ENCODE measurements at places on chromosomes 6 and 20.

DNA sequence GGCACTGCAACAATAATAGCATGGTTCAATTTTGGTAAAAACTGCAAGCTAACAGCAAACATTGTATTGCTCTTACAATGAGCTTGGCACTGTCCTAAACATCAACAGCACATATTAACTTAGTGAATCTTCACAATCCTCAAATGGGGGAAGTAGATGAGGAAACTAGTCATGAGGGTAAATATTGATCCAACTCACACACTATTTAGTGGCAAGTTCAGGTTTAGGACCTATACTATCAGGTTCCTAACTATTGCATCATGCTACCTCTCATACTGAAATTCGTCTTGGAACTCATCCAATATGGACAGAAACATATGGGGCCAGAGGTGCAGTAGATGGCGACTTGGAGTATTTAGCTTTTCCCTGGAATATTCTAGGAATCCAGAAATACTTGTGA, 34.2 kb downstream of the FKBP1C start:
- DNase-seq, result no peak

DNA sequence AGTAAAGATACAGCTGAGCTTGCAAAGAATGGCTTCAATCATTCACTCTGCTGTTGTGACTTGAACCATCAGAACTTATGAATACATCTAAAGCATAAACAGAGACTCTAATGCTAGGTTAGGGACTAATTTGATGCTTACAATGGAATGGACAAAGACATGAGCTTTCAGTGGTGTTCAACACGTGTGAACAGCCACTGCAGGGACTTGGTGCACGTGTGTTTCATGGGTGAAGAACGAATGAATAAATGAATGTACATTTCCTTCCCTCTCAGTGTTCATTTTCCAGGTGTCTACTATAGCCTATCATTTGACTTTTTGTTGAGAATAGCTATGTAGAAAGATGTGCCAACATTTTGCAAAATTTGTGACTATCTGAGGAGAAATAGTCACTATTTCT, 98.3 kb downstream of the VIP start:
- no peak for DNase-seq

GRCh38 chr6:38688579-38689087, 14.3 kb downstream of the GLO1 start:
- no peak for DNase-seq

DNA sequence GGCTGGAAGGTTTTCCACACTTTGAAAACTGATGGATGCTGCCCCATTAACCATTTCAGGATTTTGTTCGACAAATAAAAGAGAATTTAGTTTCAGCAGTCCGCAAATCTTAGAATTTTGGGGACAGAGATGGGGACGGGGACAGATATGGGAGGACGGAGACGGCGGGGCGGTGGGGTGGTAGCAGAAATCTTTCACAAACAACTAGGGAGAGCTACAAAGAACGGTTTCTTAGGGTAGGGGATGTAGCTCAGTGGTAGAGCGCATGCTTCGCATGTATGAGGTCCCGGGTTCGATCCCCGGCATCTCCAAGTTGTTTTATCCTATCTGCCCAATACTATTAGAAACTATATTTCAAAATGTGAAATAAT, 15.1 kb downstream of the HMGN4 start:
- peak; percentile 59 for DNase-seq

GRCh38 chr20:50587291-50587961, 77.2 kb downstream of the PTPN1 start:
- DNase-seq, result no peak

DNA sequence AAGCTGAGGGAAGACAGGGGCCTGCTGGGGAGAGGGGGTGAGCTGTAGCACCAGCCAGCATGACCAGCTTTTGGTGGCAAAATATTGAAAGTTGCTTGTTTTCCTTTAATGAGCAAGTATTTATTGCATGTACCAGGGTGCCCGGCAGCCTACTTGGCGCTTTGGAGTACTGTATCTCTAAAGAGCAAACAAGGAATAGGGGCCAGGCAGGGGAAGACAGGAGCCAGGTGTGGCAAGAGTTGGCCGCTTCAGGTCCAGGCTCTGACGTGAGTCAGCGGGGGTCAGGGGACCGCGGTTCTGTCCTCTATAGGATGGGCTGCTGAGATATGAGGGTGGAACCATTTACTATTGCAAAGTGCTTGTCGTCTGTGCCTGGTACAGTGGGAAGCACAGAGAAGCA, 63.1 kb downstream of the PSMG4 start:
- no peak for DNase-seq

DNA sequence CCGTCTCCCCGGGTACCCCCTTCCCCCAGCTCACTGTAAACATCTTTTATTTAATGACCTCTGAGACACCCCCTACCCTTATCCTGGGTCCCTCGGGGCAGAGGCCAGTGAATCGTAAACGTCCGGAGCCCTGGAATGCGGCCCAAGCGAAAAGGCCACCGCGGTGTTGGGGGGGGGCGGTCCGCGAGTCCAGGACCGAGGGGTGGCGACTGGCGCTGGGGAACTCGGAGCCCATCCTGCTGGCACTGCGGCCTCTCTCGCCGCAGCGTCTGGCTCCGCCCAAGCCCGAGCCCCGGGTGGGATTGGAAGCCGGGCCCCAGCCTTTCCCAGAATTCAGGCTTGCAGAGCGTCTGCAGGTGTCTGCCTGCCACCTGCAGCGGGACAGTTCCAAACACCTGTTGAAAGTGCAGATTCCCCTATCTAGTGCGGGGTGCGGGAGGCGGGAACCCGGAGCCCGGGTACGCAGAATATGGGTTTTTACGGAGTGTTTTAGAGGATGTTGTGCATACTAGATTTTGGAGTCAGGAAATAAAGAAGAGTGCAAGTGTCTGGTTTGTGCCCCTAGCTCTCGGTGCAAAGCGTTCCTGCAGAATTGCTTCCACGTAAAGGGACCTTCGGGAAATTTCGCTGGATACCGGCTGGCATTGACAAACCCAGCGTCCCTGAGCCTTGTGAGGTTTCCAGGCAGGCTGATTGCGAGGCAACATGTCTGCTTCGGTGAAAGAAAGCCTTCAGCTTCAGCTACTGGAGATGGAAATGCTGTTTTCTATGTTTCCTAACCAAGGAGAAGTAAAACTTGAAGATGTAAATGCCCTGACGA, 800 bp downstream of the RWDD2A start:
- no peak for DNase-seq

DNA sequence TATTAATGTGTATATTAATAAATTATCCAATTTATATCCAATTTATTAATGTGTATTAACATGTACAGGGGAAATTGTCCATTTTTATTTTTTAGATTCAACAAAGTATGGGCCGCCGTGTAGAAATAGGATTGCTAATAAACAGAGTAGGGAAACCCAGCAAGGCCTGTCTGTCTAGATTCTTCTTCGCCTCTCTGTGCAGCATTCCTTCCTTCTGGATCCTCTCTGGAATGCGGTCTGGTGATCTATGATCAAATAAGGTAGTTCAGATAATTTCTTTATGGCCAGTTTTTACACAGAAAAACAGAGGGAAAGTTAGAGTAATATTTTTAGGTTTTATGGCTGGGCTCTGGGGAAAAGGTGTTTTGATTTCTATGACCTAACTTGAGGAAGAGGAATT, 19.9 kb upstream of the HFE start:
- DNase-seq, result no peak

DNA sequence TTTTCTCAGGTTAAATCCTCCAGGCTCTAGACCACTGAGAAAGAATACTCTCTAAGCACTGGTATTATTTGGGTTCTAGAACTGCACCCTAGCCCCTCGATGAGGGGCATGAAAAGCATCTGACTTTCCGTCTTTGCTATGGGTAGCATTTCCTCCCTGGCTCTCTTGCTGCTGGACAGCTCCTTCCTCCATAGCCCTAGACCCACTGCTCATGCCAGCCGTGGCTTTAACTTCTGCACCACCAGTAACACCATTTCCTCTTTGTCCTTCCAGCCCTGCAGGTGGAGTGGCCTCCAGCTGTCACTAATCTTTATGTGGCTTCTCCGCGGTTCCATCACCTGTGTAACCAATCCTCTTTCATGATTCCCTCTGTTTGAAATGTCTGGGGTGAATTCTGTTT, 194.9 kb downstream of the SCP2D1 start:
- no peak for DNase-seq

- DNase-seq, result no peak
Measured at GRCh38 chr6:139923964-139924475, 549.6 kb upstream of the CITED2 start.

- no peak for DNase-seq
Measured at GRCh38 chr20:34449674-34450592, 66.3 kb upstream of the DYNLRB1 start.

Data from activated T-helper 1 cell treated with anti-CD3 and anti-CD28 coated beads, Interleukin-2, amount 50 U/mL, for 16 hours (primary cell).